ENCODE measurements at places on chromosomes 1 and 21. TPM values are rescaled to one million over a fixed set of nuclear protein-coding genes. Genes with fewer than 3 reads are reported as not detected.

DNA sequence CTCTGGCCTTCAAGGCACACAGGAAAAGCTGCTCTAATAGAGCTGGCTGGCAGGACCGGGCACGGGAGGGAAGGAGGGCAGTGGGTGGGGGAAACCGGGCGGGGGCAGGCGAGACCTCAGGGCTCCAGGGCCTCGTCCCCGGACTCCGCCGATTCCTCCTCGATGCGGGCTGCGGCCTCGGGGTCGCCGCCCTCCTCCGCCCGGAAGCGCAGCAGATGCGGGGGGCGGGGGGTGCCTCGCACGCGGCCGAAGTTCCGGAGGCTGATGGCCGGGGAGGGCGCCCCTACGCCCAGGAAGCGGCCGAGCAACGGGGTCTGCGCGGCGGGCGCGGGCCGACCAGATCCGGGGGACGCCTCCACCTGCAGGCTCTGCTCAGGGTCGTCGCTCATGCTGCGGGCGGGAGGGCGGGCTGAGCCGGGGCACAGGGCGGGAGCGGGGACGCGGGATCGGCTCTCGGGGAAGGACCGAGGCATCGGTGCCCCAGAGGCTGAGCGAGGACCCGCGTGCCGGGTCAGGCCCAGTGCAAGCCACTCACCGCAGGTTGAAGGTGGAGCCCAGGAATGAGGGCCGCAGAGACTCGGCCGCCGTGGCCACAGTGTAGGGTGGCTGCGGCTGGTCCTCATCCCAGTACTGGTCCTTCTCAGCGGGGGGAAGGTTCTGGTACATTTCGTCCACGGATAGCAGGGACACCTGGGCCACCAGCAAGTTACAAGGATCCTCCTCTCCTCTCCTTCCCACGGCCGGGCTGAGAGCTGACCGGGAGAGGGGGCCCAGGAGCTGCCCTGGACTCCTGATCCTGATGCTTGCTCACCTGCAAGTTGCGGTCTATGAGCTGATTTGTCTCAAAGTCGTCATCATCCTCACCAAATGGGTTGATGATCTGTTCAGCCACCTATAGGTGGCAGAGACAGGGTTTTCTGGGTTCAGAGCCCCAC, 3.6 kb downstream of the BEST4 start:
- peak; percentile 68 for DNase-seq

DNA sequence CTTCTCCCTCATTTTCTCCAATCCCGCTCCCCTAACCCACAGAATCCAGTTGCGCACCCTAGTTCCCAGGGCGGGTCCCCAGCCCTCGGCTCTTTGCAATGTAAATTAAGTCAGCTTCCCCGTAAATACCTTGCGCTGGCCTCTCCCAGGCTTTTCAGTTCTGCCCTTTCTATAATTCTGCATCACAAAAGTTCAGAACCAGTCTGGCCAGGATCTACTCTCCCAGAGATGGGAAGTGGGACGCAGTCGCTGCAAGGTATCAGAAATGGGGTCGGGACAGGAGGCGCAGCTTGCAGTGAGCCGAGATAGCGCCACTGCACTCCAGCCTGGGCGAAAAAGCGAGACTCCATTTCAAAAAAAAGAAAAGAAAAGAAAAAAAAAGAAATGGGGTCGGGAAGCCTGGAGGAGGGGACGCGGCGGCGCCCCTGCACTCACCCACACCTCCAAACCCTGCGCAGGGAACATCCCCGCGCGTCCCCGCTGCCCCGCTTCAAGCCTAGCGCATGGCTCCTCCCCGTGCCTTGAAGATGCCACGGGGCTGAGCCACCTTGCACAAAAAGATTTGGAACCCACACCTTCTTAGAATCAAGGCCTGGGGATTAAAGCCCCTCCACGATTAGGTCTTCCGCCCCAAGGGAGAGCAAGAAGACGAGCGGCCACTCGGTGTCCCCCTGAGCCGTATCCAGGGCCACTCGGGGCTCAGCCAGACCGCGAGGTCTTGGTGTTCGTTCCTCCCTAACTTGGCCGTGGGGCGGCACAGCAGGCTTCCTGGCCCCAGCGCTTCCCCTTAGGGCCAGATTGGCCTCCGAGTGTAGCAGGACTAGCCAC, 27.2 kb upstream of the ITLN2 start:
- no peak for DNase-seq

GRCh38 chr1:7192453-7192852, 407.2 kb downstream of the CAMTA1 start:
- no peak for DNase-seq

DNA sequence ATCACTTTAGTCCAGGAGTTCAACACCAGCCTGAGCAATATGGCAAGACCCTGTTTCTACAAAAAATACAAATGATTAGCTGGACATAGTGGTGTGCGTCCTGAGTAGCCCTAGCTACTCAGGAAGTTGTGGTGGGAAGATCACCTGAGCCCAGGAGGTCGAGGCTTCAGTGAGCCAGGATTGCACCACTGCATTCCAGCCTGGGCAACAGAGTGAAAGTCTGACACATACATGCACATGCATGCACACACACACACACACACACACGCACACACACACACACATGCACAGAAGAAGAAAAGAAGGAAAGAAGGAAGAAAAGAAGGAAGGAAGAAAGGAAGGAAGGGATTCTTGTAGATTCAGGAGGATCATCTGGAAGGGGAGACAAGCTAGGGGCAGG, 104.4 kb upstream of the USP25 start:
- DNase-seq, result no peak

GRCh38 chr1:118396829-118397495, 211.9 kb upstream of the SPAG17 start:
- no peak for DNase-seq

DNA sequence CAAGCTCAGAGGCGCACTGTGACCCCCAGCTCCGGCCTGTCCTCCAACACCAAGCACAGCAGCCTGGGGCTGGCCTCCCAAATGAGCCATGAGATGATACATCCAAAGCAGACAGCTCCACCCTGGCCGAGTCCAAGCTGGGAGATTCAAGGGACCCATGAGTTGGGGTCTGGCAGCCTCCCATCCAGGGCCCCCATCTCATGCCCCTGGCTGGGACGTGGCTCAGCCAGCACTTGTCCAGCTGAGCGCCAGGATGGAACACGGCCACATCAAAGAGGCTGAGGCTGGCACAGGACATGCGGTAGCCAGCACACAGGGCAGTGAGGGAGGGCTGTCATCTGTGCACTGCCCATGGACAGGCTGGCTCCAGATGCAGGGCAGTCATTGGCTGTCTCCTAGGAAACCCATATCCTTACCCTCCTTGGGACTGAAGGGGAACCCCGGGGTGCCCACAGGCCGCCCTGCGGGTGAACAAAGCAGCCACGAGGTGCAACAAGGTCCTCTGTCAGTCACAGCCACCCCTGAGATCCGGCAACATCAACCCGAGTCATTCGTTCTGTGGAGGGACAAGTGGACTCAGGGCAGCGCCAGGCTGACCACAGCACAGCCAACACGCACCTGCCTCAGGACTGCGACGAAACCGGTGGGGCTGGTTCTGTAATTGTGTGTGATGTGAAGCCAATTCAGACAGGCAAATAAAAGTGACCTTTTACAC, 29.1 kb downstream of the SLC19A1 start:
- DNase-seq, result no peak

- DNase-seq, result peak; percentile 58
These were observed 18.1 kb downstream of the URB2 start for GRCh38 chr1:229643996-229644745.

The SLC66A1 gene
- total RNA-seq, result 18.9 TPM

DNA sequence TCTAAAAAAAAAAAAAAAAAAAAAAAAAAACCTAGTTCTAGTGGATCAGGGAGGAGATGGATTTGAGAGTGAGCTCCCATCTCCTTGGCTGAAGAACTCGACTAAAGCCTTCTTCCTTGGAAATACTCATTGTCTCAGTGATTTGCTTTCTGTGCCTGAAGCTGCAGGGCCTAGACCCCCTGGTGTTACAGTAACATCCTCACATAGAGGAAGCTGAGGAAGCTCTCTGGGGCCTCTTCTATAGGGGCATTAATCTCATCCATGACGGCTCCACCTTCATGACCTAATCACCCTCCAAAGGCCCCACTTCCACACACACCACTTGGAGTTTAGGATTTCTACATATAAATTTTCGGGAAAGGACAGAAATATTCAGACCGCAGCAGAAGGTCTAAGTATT, 95.9 kb upstream of the ETS2 start:
- DNase-seq, result no peak

The DPH5 gene
- 44.1 TPM for total RNA-seq

The ARHGEF16 gene
- total RNA-seq, result not detected
